ENCODE measurements at places on chromosomes 11 and 22.

DNA sequence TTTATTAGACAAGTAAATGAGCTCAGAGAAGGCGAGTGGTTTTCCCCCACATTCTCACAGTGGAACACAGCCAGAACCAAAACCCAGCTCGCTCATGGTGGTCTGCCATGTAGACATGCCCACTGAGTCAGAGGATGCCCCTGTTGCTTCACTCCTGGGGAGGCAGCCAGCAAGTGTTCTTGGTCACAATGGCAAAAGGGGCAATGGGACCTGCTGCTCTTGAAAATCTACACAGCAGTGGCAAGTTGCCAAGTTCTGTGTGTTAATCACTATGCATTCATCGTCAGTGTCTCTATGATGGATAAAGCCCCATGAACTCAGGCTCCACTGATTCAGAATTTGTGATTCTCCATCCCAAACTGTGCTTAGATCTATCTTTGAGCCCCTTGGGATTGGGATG, 64.7 kb upstream of the TBCEL start:
- peak; percentile 32 for DNase-seq

DNA sequence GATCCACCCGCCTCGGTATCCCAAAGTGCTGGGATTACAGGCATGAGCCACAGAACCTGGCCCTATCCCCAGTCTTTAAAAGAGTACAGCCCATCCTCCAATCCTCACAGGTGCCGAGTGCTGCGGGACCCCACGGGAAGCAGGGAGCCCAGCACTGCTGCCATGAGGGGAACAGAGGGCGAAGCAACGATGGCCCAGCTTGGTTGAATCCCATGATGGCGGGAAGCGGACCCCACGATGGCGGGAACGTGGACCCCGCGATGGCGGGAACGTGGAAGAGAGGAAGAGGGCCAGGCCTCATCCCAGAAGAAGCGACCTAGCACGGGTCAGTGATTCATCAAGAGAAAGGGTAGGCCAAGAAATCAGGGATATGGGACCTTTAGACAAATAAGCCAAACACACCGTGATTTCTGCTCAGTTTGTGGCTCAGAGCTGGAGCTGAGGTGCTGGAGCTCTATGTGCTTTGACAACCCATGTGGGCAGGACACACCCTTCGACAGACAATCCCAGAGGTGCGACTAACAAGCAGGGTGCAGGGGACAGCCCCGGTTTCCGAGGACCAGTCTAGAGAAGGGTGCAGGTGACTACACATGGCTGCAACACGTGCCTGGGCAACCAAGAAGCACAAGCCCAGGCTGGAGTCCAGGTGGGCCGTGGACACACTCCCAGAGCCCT, 30.9 kb downstream of the BRD1 start:
- DNase-seq: no peak

DNA sequence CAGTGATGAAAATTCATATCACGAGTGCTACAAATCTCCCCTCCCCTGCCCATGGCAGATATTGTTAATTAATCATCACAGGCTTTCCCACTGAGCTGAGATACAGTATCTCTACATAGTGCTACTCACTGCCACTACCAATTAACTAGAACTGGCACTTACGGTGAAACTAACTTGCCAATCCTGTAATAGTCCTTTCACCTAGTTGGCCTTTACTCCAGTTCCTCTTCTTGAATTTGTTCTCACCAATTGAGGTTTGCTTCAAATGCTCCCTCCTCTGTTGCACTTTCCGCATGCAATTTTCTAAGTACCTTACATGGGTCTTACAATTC, 11.9 kb upstream of the PRRG4 start:
- no peak for DNase-seq

DNA sequence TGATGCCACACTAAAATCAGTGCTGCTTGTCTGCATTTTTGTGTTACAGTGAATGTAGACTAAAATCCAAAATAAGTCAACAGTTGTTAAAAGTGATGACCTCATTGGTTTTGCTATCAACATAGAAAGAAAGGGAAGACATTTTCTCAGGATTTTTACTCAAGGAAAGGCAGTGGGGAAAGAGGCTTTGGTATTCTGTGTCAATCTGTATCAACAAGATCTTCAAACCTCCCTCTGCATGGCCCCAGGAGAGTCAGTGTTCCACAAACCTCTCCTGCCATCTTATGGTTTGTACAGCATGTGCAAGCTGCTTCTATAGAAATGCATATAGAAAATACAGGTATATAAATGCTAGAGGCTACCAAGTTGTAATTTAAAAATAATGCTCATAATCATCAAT, 13.8 kb upstream of the OR51M1 start:
- no peak for DNase-seq

DNA sequence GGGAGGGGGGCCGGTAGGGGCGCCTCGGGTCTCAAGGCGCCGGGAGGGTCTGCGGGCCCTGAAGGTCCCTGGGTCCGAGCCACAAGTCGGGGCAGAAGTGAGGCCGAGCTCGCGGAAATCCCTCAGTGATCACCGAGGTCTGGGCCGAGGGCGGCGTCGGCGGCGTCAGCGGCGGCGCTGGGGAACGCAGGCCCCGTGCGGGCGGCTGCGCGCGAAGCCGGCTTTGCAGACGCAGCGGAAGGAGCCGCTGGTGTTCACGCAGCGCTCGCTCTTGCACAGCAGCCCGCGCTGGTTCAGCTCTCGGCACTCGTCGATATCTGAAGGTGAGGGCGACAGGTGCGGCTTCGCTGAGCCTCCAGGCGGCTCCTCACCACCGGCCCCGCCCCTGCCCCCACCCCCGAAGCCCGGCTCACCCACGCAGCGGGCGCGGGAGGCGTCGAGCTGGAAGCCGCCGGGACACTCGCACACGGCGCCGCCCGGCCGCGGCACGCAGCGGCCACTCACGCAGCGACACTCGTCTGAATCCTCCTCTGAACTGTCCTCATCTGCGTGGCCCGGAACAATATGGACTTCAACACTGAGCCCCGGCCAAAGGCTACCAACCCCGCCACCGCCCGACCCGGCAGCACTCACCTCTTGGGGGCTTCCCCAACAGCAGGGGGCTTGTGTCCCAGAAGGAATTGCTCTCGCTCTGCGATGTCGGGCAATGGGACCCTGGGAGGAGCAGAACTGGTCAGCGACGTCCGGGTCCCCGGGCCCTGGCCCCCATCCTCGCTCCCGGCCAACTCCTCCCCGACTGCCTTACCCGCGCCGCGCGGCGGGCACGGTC, 14.2 kb downstream of the SCYL1 start:
- no peak for DNase-seq

- DNase-seq: peak; percentile 60
These were observed 16.0 kb downstream of the USH1C start for GRCh38 chr11:17528181-17528691.

GRCh38 chr11:723120-723883, 17.3 kb downstream of the EPS8L2 start:
- peak; percentile 43 for DNase-seq

GRCh38 chr22:29138556-29139305, 65.9 kb downstream of the KREMEN1 start:
- no peak for DNase-seq

DNA sequence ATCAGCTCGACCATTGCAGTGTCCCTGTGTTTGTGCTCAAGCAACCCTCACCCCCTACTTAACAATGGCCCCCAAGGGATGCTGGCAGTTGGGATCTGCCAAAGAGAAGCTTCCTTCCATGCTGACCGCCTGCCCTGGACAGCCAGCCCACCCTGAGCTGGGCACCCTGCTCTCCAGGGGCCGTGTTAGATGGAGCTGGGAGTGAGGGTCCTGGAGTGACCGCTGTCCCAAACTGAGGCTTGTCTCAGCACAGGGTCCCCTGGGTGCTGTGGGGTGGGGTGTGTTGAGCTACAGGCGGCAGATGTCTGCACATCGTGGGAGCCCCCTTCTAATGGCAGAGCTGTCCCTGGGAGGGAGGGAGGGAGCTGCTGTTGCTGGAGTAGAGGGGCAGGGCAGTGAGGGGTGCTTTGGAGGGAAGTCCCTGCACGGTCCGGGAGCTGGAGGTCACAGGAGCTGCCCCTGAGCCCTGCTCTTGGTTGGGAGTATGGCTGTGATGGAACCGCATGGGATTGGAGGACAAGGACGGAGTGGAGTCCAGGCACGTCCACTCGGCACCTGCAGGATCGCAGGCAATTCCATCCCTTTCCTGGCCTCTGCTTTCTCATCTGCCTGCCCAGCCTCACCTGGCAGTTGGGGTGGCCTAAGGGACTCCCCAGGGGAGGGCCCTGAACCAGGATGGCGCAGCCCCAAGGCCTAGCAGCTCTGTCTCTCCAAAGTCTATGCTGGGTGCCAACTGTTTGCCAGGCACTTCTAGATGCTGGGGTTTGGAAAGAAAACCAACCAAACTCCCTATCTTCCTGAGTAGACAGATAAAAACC, 126.3 kb downstream of the ARHGAP8 start:
- DNase-seq: no peak
